Mesenchymal stem cell (in vitro differentiated cells and primary cell): ENCODE measurements at places on chromosomes 1 and 21.

DNA sequence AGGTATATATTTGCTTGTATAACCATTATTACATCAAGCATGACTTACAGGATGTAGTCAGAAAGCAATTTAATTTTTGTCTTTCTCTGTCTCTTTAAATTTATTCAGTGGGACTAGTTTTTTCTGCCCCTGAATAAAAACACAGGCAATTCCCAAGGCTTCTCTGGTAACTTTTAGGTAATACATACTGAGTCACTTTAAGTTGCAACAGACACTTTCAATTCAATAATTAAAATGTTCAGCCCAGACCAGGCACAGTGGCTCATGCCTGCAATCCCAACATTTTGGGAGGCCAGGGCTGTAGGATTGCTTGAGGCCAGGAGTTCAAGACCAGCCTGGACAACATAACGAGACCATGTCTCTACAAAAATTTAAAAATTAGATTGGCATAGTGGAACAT lies 12.3 kb downstream of the SLC44A3 start:
- DNase-seq, result peak; percentile 19
- no peaks in the 10 kb centered on the region for H3K27me3 ChIP-seq
- H3K4me1 ChIP-seq, result peaks cover 2% of the 10 kb centered on the region
- no peaks in the 10 kb centered on the region for H3K36me3 ChIP-seq

DNA sequence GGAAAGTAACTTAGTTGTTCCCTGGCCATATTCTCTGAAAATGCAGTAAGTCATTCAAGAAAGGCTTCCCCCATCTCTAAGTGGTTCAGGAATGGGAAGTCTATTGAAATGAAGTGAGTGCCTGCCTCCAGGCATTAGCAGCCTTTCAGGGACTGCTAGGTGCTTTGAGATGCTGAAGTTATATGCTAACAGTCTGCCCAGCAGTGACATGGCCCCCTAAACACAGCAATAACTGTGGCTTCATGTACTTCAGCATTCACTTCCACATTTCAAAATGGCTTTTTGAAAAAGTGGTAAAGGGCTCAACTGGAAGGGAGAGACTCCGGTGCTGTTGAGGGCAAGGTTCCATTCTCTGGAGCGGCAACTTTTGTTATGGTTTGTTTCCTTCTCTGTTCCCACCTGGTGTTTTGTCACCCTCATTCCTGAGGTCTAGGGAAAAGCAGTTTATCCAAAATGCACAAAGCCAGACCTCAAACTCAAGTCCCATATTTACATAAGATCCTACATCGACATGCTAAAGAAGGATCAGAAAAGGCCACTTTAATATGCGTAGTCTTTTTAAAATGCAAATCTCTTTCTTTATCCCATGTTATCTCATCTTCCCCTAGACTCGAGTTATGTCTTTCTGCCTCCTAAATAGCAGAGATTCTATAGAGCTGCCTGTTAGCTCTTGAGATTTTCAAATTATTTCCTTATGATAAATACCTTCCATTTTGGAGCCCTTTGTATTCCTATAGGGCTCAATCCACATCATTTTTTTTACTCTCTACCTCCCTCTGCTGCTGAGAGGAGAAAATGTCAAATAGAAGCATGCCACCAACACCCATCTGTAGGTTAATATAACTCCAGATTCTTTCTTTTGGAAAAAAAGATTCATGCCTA lies 34.2 kb upstream of the LRRC8C start:
- peak; percentile 51 for DNase-seq
- H3K27me3 ChIP-seq, result no peaks in the 10 kb centered on the region
- H3K4me3 ChIP-seq, result no peak overlapping the region
- peaks cover 2% of the 10 kb centered on the region for H3K4me1 ChIP-seq

GRCh38 chr1:12142891-12143630 lies 23.7 kb upstream of the TNFRSF1B start:
- no peak for DNase-seq
- no peak overlapping the region for H3K27ac ChIP-seq
- H3K4me3 ChIP-seq, result no peak overlapping the region

DNA sequence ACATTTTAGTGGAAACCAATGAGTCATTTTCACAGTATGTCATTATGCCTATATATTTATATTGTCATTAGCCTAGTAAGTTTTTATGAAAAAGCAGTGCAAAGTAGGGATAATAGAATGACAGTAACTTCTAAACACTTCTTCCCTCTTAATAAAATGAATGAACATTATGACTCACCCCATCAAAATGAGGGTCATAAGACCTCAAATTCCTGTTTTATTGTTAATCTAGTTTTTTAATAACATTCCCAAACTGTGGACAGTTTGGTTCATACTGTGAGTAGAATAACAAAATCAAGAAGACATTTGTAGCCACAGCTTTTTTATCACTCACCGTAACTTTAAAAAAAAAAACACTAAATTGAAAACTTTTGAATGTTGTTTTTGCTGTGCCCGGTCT lies 160.5 kb downstream of the LRRC40 start:
- no peaks in the 10 kb centered on the region for H3K27me3 ChIP-seq
- peak; percentile 40 for DNase-seq
- H3K27ac ChIP-seq, result peak overlapping the region; percentile 84
- H3K4me3 ChIP-seq, result no peak overlapping the region
- H3K36me3 ChIP-seq, result no peaks in the 10 kb centered on the region

- peak overlapping the region; percentile 99 for H3K27ac ChIP-seq
- DNase-seq, result peak; percentile 99
- H3K4me3 ChIP-seq, result peak overlapping the region; percentile 84
- H3K27me3 ChIP-seq, result no peaks in the 10 kb centered on the region
- H3K36me3 ChIP-seq, result no peaks in the 10 kb centered on the region
- peaks cover 7% of the 10 kb centered on the region for H3K4me1 ChIP-seq
Observed at GRCh38 chr1:26692793-26693490, 2.9 kb upstream of the ARID1A start.

DNA sequence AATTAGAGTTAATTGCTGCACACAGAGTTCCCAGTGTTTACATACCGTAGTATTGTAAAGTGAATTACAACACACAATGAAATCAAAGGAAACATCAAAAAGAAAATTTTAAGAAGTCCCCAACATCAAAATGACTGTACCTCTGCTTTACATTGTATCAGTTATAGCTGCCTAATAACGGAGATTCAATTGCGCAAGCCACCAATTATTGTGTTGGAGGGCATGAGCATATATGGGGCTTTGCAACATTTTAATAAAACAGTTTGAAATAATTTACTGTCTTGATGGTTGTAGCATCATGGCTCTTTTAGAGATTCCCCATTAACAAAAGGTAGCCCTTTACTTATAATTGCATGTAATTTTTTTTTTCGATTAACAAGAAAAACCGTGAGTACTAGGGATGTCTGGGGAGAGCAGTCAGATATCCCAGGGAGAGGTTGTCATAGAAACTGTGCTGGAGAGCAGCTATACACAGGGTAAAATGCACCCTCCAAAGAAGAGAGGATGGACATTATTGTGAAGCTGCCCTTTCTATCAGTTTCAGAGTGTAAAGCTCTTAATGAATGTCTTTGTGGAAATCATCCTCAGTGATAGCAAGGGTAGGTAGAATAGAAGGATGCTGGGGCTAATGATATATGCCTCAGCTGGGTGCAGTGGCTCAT lies 55.9 kb upstream of the BTG3 start:
- H3K36me3 ChIP-seq, result no peaks in the 10 kb centered on the region
- no peak overlapping the region for H3K27ac ChIP-seq
- H3K4me1 ChIP-seq, result no peaks in the 10 kb centered on the region
- no peak for DNase-seq
- H3K27me3 ChIP-seq, result peaks cover 12% of the 10 kb centered on the region

DNA sequence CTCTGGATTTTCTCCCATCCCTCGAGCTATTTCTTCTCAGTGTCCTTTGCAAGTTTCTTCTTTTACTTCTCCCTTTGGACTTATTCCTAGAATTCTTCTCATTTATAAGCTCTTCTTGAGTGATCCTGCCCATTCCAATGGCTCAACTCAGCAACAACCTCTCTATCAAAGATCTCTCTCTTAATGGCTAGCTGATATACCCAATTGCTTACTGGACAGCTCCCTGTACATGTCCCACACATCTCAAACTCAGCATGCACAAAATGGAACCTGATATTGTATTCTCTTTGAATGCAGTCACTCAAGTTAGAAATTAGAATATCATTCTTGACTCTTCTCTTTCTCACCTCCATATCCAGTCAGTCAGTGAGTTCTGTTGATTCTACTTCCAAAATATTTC lies 48.6 kb downstream of the SLC25A24 start:
- no peak overlapping the region for H3K27ac ChIP-seq
- no peaks in the 10 kb centered on the region for H3K27me3 ChIP-seq

DNA sequence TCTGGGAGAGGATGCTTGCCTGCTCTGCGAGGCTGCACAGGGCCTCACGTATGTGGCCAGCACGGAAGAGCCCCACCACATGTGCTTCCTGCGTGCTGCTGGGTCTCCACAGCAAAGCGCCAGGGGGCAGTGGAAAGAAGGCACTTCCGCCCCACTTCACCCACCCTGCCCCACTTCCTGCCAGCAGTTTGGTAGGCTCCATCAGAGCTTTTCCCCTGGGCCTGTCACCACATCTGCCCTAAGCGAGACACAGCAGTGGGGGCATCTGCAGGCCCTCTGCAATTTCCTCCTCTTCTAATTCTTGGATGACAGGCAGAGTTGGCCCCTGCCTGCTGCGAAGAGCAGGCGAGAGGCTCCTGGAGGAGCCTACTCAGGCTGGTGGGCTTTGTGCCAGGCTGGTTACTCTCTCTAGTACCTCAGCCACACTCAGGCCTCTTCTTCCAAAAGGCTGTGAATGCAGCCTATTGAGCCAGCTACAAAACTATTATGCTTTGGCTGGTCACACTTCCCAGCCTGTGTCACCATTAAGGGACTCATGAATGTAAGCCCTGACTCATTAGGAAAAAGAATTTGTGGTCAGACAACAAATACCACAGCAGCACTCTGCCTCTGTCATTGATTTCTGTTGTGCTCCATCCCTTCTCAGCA lies 25.0 kb downstream of the CD244 start:
- H3K36me3 ChIP-seq, result no peaks in the 10 kb centered on the region
- H3K4me1 ChIP-seq, result no peaks in the 10 kb centered on the region
- H3K4me3 ChIP-seq, result no peak overlapping the region
- DNase-seq, result peak; percentile 7
- H3K27me3 ChIP-seq, result peaks cover 15% of the 10 kb centered on the region

GRCh38 chr1:184635347-184635979 lies 119.2 kb downstream of the EDEM3 start:
- no peaks in the 10 kb centered on the region for H3K27me3 ChIP-seq
- no peak overlapping the region for H3K27ac ChIP-seq
- peak; percentile 76 for DNase-seq
- no peaks in the 10 kb centered on the region for H3K4me1 ChIP-seq
- H3K4me3 ChIP-seq, result no peak overlapping the region

- no peaks in the 10 kb centered on the region for H3K4me1 ChIP-seq
- H3K36me3 ChIP-seq, result no peaks in the 10 kb centered on the region
- H3K27me3 ChIP-seq, result no peaks in the 10 kb centered on the region
- no peak overlapping the region for H3K4me3 ChIP-seq
- peak overlapping the region; percentile 53 for H3K27ac ChIP-seq
- peak; percentile 85 for DNase-seq
Observed at GRCh38 chr1:79811173-79811572, 804.6 kb upstream of the ADGRL4 start.

- peaks cover 31% of the 10 kb centered on the region for H3K36me3 ChIP-seq
- H3K27ac ChIP-seq, result no peak overlapping the region
- no peak for DNase-seq
- H3K27me3 ChIP-seq, result no peaks in the 10 kb centered on the region
- H3K4me1 ChIP-seq, result peaks cover 4% of the 10 kb centered on the region
- H3K4me3 ChIP-seq, result no peak overlapping the region
Observed at GRCh38 chr21:36946949-36947356, 19.5 kb downstream of the HLCS start.

GRCh38 chr1:33097137-33097611 lies 16.2 kb downstream of the AZIN2 start:
- H3K27ac ChIP-seq, result peak overlapping the region; percentile 100
- no peaks in the 10 kb centered on the region for H3K27me3 ChIP-seq
- no peak overlapping the region for H3K4me3 ChIP-seq
- H3K4me1 ChIP-seq, result peaks cover 39% of the 10 kb centered on the region

GRCh38 chr1:21117597-21118001 lies 59.1 kb downstream of the EIF4G3 start:
- no peaks in the 10 kb centered on the region for H3K4me1 ChIP-seq
- DNase-seq, result no peak
- H3K4me3 ChIP-seq, result no peak overlapping the region

GRCh38 chr1:62435231-62436038 lies 1.4 kb upstream of the USP1 start:
- no peaks in the 10 kb centered on the region for H3K27me3 ChIP-seq
- H3K27ac ChIP-seq, result peak overlapping the region; percentile 97
- no peaks in the 10 kb centered on the region for H3K36me3 ChIP-seq
- DNase-seq, result no peak
- peak overlapping the region; percentile 61 for H3K4me3 ChIP-seq

DNA sequence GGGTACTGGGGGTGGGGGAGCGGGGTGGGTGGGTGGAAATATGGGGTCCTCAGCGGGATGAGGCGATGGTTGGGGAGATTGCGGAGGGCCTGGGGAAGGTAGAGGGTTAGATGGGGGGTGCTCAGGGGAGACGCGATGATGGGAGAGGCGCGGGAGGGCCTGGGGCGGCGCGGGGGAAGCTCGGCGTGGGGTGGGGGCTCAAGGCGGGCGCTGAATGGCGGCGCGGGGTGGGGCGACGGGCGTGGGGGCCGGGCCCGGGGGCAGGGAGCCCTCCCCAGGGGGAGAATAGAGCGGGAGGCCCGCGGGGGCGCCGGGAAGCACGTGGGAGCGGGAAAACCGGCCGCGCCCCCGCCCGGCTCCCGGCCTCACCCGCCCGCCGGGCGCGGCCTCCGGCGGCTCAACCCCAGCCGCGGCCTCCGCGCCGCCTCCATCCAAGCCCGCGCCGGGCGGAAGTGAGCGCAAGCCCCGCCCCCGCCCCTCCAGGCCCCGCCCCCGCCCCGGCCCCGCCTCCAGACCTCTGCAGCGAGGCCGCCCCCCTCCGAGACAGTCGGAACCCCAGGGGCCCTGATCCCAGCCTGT lies at the start of gene FAAP20:
FAAP20 (minus strand) TSS at position 454 of the 579 bp plus-strand sequence; CDS start at position 431, 23 bp downstream.
- DNase-seq, result no peak
- peaks cover 45% of the 10 kb centered on the region for H3K4me1 ChIP-seq
- H3K36me3 ChIP-seq, result peaks cover 39% of the 10 kb centered on the region
- H3K27me3 ChIP-seq, result no peaks in the 10 kb centered on the region
- peak within 1 kb of the TSS; percentile 82 for H3K4me3 ChIP-seq

DNA sequence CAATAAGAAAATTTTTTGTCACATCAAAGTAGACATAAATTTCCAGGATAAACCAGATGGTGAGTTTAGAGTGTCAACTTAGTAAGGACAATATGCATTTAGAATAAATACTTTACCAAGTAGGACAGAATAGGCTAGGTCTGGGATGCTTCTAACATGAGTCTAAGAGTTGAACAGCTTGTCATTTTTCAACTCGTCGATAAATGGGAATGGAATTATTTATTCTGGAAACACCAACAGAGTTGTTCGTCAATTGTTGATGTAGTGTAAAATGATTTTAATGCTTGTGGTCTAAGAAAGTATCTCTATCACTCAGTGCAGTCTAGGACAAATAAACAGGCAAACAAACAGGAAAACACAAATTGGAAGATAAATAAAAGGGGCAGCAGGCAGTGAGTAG lies 358.4 kb upstream of the ST6GALNAC5 start:
- no peak overlapping the region for H3K4me3 ChIP-seq
- DNase-seq, result no peak
- H3K4me1 ChIP-seq, result no peaks in the 10 kb centered on the region
- H3K27ac ChIP-seq, result no peak overlapping the region
- H3K27me3 ChIP-seq, result no peaks in the 10 kb centered on the region

GRCh38 chr1:6591644-6592043 lies 11.0 kb downstream of the KLHL21 start:
- no peak overlapping the region for H3K27ac ChIP-seq
- H3K27me3 ChIP-seq, result no peaks in the 10 kb centered on the region
- H3K4me3 ChIP-seq, result no peak overlapping the region
- no peak for DNase-seq
